Activated T-helper 17 cell treated with anti-CD3 and anti-CD28 coated beads, Interleukin-2, amount 50 U/mL, for 72 hours (primary cell): ENCODE measurements at places on chromosomes 2 and 18. TPM values are rescaled to one million over a fixed set of nuclear protein-coding genes. Genes with fewer than 3 reads are reported as not detected.

The MC2R gene
- total RNA-seq, result not detected

The ZSWIM2 gene
- not detected for total RNA-seq

The EMX1 gene
- not detected for total RNA-seq

The HOXD12 gene
- total RNA-seq, result not detected

The COL6A3 gene
- 10.6 TPM for total RNA-seq

The EVA1A gene
- not detected for total RNA-seq

The TRIM43 gene
- total RNA-seq, result not detected

- ATAC-seq, result no peak
Measured at GRCh38 chr2:145095641-145096435, 575.9 kb upstream of the ZEB2 start.

- ATAC-seq, result no peak
Measured at GRCh38 chr2:122168799-122169198, 413.3 kb downstream of the TSN start.

GRCh38 chr2:217834744-217835513 lies 167.9 kb downstream of the TNS1 start:
- no peak for ATAC-seq

DNA sequence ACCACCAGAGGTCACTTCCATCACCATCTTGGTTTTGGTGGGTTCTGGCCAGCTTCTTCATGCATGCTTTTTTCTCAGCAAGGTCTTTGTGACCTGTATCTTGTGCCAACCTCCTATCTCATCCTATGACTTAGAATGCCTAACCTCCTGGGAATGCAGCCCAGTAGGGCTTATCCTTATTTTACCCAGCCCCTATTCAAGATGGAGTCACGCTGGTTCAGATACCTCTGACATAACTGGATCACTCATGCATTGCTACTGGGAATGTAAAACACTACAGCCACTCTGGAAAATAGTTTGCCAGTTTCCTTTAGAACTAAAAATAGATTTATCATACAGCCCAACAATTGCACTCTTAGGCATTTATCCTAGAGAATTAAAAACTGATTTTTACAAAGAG lies 219.2 kb downstream of the IRS1 start:
- ATAC-seq, result no peak

GRCh38 chr2:176851889-176852483 lies 360.6 kb upstream of the HNRNPA3 start:
- ATAC-seq, result no peak

DNA sequence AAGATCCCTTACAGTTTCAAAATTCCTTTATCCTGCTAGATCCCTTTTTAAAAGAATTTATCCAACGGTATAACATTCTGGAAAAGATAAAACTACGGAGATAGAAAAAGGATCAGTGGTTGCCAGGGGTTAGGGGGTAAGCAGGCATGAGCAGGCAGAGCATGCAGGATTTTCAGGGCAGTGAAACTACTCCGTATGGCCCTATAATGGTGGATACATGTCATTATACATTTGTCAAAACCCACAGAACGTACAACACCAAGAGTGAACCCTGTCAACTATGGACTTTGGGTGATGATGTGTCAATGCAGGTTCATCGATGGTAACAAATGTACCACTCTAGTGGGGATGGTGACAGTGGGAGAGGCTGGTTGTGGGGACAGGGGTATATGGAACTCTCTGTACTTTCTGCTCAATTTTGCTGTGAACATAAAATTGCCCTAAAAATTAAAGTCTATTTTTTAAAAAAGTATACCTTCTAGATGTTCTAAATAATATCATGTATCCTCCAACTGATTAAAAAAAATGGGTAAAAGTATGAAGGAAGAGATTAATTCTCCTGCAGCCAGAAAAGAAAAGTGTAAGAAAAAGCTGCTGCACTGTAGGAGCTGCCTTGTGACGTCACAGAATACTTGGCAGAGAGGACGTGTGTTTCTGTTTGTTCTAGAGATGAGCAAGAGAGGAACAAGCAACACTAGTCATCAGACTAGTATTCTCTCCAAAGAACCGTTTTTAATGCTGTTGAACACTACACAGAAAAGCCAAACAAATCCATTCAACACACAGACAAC lies 23.6 kb downstream of the ANKRD44 start:
- peak; percentile 96 for ATAC-seq

GRCh38 chr2:55357927-55358326 lies 61.7 kb downstream of the CCDC88A start:
- no peak for ATAC-seq

DNA sequence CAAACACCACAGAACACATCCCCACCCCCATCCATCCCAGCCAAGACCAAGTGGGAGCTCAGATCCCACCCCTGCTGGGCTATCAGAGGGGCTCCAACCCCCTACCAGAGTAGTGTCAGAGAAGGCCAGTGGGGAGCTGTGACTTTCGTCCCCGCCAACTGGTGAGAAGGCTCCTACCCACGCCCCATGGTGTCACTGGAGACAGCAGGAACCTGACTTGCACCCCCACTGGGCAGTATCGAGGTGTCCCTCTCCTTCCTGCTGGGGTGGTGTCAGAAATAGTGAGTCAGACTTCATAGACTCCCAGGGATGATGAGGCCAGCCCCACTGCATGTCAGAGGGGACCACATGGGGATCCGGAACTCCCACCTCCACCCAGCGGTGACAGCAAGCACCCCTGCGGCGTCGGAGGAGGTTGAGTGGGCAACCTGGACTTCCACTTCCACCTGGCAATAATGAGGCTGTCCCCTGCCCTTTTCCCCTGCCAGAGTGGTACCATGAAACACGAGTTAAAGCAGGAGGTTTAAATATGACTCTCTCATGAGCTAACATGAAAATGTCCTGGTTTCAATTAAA lies 106.7 kb downstream of the CTIF start:
- no peak for ATAC-seq
